Stimulated activated CD8-positive, alpha-beta memory T cell treated with anti-CD3 and anti-CD28 coated beads, Interleukin-2, amount 100 ng/mL, for 1 hour (primary cell): ENCODE measurements at places on chromosomes 3 and 15.

- no peak for DNase-seq
Observed at GRCh38 chr3:126365351-126366277, 8.4 kb upstream of the KLF15 start.

DNA sequence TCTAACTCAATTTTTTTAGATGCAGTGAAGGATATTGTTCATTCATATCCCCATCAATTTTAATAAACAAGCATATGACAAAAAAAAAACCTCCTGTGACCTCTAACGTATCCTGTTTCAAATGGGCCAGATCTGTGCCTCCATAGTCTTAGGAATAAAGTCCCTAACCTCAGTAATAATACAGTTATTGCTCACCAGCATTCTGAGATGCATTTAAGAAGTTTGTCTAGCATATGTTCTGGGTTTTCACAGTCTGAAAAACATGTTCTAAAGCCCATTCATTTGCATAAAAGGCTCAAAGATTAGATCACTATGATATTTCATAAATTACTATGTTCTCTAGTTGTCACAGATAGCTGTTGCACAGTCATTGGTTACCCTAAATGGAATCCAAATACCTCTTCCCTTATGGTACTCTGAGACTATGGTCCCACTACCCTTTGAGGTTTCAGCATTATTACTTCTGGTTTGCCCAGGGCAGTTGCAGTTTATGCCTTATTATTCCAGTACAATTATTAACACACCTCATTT lies 190.1 kb downstream of the ZIC4 start:
- DNase-seq, result no peak

GRCh38 chr3:94794563-94794962 lies 731.7 kb downstream of the NSUN3 start:
- DNase-seq, result no peak

GRCh38 chr15:78810362-78811123 lies 721 bp downstream of the ADAMTS7 start:
- DNase-seq, result no peak

- DNase-seq, result no peak
Observed at GRCh38 chr15:57297163-57297593, 79.1 kb upstream of the CGNL1 start.

- no peak for DNase-seq
Observed at GRCh38 chr15:96146726-96147125, 183.8 kb upstream of the NR2F2 start.
